ENCODE measurements at places on chromosomes 5 and 9. TPM values are rescaled to one million over a fixed set of nuclear protein-coding genes. Genes with fewer than 3 reads are reported as not detected.
A peak's percentile ranks its signal among the peaks of the same experiment; 100 is the strongest.

APBA1 gene
- total RNA-seq, result 2.5 TPM

LCN15 gene
- total RNA-seq, result not detected

CENPP gene
- 2.5 TPM for total RNA-seq

CCDC183 gene
- total RNA-seq, result 3.1 TPM

OR1K1 gene
- total RNA-seq, result not detected

PPP3R2 gene
- not detected for total RNA-seq

C9orf50 gene
- total RNA-seq, result not detected

ZNF883 gene
- 3.4 TPM for total RNA-seq

DBH gene
- not detected for total RNA-seq

SPATA31C1 gene
- total RNA-seq, result not detected

SCAI gene
- total RNA-seq, result 6.8 TPM

CDKN2AIPNL gene
- 11.9 TPM for total RNA-seq

DMAC1 gene
- 15.9 TPM for total RNA-seq

GLRA1 gene
- total RNA-seq, result 0.79 TPM

GMCL2 gene
- not detected for total RNA-seq

NUTM2F gene
- not detected for total RNA-seq

MYORG gene
- total RNA-seq, result 8.5 TPM

PJA2 gene
- total RNA-seq, result 45.7 TPM

GRCh38 chr9:135584371-135584770 lies 22.8 kb downstream of the PAEP start:
- no peak for DNase-seq

GRCh38 chr9:129696944-129697655 lies 31.7 kb downstream of the PRRX2 start:
- DNase-seq, result no peak

DNA sequence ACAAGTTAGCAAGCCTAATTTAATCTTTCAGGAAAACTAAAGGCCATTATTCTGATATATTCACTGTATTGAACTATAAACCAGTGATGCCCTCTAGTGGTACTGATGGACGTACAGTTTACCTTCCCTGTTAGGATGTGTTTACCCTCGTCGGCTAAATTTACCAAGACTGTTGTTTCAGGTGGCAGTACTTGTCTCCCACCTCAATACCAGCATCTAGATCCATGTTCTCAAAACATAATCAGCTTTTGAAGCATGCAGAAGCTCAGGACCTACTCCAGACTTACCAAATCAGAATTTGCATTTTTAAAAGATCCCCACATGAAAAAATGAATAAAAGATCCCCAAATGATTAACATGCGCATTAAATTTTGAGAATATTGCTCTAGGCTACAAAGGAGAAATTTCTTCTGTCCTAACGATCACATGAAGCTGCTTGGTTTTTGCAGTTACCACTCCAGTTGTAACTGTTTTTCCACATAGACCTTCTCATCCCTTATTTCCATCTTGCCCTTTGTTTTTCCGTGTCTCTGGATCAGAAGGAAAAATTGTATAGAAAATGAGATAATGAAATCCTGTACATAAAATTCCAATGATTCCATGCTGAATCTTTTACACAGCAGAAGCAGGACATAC lies 3.2 kb upstream of the BAAT start:
- DNase-seq, result peak; percentile 23

GRCh38 chr5:14958188-14958587 lies 86.6 kb upstream of the ANKH start:
- DNase-seq, result no peak

DNA sequence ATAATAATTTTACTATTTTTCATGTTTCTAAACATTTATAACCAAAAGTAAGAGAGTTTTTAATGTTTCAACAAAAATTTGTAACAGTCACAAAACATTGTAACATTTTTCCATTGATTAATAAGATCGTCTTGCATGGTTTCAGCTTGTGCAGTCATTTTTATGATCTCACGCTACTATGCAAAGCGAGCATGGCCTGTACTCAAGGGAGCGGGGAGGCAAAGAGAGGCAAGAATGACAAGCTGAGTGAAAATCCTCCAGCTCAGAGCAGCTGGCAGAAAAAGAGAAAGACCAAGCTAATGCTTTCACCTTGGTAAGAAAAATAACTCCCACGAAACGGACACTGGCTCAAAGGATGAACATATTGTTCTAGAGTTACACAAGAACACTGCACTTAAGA lies 90.0 kb upstream of the SV2C start:
- no peak for DNase-seq

DNA sequence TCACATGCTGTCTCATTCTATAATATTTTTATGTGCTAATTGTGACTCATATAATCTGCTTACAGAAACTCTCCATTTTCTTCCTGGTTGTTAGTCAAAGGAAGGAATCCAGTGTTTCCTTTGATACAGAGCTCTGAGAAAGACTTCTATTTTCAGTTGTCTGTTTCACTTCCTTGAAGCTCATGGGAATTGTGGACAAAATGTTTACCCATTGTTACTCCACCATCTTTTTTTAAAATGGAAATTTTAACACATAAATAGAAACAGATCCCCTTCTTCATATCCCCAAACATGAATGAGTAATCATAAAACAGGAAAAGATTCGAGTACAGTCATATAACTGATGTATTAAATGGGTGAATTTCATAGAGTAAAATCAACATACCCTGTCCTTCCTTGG lies 42.0 kb upstream of the KCNN2 start:
- DNase-seq, result no peak

GRCh38 chr9:36831381-36832161 lies 202.5 kb downstream of the PAX5 start:
- DNase-seq, result no peak

- DNase-seq, result no peak
Observed at GRCh38 chr9:89477811-89478630, 19.9 kb downstream of the SEMA4D start.

DNA sequence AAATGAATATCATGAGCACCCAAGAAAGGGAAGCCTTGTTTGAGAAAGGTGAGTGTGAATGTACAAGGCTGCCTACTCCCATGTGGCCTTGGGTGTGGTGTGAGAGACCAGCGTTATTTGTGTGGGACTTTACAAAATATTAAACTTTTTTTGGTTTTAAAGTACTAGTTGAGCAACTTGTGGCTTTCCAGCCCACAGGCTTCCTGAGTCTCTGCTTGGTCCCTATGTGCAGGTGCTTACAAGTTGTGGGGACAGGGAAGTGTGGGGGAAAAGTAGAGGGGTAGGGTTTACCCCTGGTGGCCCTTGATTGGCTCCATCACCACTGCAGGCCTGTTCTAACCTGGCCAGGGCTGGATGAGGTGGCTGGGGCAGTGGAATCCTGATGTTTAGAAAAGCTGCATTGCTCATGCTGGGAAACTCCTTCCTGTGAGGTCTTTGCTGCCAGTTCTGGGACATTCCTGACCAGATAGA lies 19.7 kb downstream of the PTTG1 start:
- DNase-seq, result no peak

GRCh38 chr9:129898185-129898584 lies 62.9 kb downstream of the USP20 start:
- no peak for DNase-seq

DNA sequence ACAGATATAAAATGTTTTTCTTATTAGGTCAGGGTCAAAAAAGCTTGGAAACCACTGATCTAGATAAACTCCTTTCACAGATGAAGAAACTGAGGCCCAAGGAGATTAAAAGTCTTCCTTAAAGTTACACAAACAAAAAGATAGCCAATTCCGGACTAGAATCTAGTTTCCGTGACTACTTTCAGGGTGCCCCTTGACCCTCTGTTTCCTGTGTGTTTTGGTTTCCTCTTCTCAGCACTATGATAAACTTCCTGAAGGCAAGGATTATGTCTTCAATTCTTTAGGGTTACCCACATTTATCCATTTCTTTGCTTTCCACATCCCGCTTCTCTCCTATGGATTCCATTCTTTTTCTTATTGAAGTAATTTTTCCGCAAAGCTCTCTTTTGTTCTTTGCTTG lies 83.1 kb downstream of the ADAMTS12 start:
- no peak for DNase-seq

DNA sequence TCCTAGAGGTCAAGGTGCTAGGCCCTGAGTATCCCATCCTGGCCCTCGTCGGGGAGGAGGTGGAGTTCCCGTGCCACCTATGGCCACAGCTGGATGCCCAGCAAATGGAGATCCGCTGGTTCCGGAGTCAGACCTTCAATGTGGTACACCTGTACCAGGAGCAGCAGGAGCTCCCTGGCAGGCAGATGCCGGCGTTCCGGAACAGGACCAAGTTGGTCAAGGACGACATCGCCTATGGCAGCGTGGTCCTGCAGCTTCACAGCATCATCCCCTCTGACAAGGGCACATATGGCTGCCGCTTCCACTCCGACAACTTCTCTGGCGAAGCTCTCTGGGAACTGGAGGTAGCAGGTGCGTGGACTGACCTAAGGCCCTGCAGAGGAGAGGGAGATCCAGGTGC lies 7.9 kb downstream of the BTNL9 start:
- DNase-seq, result no peak

DNA sequence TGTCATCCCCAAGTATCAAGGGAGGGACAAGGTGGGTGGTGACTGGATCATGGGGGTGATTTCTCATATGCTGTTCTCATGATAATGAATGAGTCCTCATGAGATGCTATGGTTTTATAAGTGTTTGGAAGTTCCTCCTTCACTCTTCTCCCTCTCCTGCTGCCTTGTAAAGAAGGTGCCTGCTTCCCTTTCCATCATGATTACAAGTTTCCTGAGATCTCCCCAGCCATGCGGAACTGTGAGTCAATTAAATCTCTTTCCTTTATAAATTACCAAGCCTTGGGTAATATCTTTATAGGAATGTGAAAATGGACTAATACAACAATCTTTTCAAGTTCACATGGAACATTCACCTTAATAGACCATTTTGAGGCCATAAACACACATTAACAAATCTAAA lies 21.5 kb upstream of the DOCK2 start:
- no peak for DNase-seq

- no peak for DNase-seq
Observed at GRCh38 chr5:93226202-93226735, 354.8 kb downstream of the NR2F1-AS1 start.

- DNase-seq, result peak; percentile 9
Observed at GRCh38 chr9:101737705-101738565, 512 bp downstream of the GRIN3A start.

- no peak for DNase-seq
Observed at GRCh38 chr9:86521977-86522376, 167.8 kb upstream of the TUT7 start.

DNA sequence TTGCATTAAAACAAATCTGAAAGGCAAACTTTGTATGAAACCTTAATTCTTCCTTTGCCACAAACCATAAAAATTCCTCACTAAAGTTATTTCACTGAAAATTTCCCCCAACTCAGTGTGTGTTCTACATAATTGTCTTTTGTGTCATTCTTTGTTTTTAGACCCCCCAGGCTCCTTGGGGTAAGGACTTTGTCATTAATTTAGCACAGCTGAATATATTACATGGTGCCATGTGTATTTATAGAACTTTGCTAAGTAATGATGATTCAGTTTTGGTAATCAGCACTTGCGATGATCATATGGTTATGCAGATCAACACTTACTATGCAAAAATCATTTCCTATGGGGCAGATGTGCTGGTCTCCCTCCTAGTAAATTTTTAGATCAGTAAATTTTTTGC lies 712.1 kb upstream of the MEF2C start:
- DNase-seq, result no peak

DNA sequence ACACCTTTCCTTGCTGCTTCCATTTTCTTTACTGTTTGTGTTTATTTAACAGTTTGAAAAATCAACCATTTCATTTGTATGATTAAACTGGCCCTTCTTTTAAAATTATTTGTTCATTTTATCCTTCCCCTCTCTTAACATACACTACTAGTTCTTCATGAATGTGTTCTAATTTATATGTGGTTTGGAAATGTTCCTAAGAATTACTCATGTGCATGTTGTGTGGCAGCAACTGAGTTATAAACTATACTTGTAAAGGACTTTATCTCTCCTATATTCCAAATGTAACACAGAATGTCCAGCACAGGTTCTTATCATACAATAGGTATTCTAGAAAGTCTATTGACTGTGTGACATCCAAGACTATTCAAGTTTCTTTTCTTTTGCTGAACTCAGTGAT lies 358.2 kb upstream of the MEF2C start:
- DNase-seq, result no peak

DNA sequence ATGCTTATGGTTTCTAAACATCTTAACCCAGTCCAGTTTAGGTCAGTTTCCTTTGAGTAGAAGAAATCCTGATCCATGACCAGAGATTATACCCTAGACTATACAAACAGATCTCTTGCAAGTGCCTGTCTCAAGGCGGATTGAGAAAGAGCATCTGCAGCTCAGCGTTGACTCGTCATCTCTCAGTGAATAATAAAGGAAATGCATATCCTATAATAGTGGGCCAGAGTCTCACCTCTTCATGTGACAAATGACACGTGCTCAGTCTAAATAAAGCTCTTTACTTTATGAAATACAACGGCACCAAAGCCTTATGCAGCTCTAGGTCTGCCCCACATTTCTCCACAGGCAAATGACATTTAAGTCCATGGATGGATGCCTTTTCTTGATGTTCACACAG lies 179.4 kb upstream of the NR3C1 start:
- no peak for DNase-seq

DNA sequence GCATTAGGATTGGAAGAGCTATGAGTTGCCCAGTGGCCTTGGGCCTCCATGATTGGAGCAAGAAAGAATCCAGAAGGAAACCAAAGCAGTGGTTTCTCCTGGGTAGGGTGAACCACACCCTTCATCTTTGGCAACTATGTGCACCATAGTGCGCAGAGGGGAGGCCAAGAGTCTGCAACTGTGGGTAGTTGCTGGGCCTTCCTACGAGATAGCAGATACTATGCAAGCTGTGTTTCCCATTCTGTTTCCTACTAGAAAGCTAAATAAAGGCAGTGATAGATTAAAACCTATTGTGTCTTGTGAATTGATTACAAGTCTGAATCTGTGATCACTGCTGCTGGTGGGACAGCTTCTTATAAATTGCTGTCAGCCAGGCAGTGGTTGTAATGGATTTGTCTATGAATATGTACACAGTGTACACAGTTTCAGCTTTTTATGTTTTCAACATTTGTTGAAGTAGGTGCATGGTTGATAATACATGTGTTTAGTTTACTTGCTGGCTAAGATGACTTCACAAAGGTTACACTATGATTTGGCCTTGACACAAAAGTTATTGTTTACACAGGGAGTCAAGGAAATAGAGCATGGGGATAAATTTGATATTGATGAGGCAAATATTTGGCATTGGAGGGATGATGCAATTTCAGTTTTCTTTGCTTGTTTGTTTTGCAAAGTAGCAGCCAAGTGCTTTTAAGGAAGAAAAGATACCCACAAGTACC lies 23.7 kb upstream of the PDE8B start:
- no peak for DNase-seq

DNA sequence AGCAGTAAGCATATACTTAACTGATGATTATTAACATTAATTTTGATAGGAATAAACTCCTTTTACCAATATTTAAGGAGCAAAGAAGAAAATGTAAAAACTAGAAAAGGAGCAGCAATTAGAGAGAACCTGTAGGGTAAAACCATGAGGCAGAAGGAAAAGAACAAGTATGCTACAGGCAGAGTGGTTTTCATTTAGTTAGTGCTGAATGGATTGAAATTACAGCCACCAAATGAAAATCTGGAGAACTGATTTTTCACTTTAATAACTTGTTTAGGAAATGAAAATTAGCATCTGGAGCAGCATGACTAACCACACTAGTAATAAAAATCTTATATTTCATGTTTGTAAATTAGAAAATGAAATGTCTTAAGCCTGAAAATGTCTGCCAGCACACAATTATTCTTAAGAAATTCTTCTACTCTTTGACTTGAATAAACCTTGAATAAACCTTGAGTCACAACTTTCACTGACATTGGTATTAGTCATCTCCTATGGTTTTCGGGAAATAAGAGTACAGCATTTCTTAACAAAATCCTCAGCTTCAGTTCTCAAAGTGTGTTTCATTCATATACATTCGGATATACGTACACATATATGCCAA lies 1504.9 kb upstream of the C9orf72 start:
- no peak for DNase-seq

GRCh38 chr5:4514067-4514648 lies 626.0 kb upstream of the ADAMTS16 start:
- DNase-seq, result no peak

Data from pancreas (tissue), 10 donors.